Osteocyte (in vitro differentiated cells): ENCODE measurements at places on chromosomes 7 and 10. TPM values are rescaled to one million over a fixed set of nuclear protein-coding genes. Genes with fewer than 3 reads are reported as not detected.

DNA sequence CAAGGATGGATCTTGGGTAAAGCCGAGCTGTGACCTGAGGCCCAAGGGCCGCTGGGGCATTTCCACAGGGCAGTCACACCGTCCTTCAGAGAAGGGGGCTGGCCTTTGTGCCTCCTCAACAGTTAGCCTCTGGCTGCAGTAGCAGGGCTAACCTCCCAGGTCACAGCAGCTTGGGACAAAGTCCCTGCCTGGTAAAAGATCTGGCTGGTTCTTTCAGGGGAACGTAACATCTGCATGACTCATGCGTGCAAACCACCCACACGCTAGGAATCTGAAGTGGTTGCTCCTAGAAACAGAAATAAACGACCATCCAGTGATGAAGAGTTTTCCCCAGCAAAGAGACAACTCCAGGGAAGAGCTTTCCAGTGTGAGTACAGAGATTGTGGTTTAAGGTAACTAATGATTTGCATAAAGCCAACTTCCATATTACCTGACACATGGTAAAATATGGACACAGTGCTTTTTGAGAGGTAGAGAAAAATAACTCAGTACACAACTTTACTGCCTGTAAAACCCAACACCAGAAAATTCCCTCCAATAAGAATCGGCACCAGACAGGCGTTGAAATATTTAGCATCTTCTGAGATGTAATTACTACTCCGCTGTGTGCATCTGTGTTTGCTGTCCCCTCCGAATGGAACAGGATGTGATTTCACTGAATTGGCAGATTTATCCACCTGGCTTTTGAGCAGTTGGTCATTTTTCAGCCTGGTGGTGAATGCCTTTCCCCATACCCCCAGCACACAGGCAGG lies 84.9 kb upstream of the ADRB1 start:
- DNase-seq: peak; percentile 88

- no peak for DNase-seq
Observed at GRCh38 chr7:29391262-29391661, 172.4 kb upstream of the PRR15 start.

DNA sequence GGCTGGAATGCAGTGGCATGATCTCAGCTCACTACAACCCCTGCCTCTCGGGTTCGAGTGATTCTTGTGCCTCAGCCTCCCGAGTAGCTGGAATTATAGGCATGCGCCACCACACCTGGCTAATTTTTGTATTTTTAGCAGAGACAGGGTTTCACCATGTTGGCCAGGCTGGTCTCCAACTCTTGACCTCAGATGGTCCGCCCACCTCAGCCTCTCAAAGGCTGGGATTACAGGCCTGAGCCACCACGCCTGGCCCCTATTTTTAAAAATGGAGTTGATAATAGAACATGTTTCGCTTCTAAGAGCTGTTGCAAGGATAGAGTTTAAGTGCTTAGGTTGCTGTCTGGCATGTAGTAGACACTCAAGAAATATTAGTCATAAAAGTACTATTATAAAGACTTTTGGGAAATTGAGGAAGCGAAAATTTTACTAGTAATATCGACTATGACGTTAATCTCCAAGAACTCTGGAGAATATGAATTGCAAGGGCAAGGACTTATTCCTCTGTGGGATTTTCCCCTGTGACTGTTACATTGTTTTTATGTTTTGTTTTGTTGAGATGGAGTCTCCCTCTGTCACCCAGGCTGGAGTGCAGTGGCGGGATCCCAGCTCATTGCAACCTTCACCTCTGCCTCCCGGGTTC lies 7.9 kb downstream of the GTF2I start:
- DNase-seq: no peak

- no peak for DNase-seq
Observed at GRCh38 chr10:1462032-1462431, 275.3 kb downstream of the ADARB2 start.

Gene GALNT17
- total RNA-seq: 1.4 and 1.5 TPM in 2 replicates

GRCh38 chr7:131164025-131164925 lies 163.4 kb upstream of the MKLN1 start:
- no peak for DNase-seq

Gene SAP25
- 1.5 TPM in 1 of 2 replicates, not detected in the other for total RNA-seq

GRCh38 chr10:110617425-110618229 lies 26.5 kb upstream of the RBM20 start:
- no peak for DNase-seq

Gene ZNF365
- total RNA-seq: 0.44 and 1.0 TPM in 2 replicates

Gene PPP1R9A
- 3.4 and 4.4 TPM in 2 replicates for total RNA-seq

GRCh38 chr10:110609605-110610004 lies 34.5 kb upstream of the RBM20 start:
- no peak for DNase-seq

- no peak for DNase-seq
Observed at GRCh38 chr10:66071907-66072306, 853.9 kb upstream of the LRRTM3 start.

Gene MBL2
- not detected in 2 replicates for total RNA-seq

- no peak for DNase-seq
Observed at GRCh38 chr7:123305840-123306375, 106.1 kb upstream of the SLC13A1 start.

Gene SLIT1
- total RNA-seq: 0.16 TPM in 1 of 2 replicates, not detected in the other

- DNase-seq: no peak
Observed at GRCh38 chr10:129560361-129560760, 93.3 kb downstream of the MGMT start.

- DNase-seq: no peak
Observed at GRCh38 chr10:34609287-34609940, 205.7 kb downstream of the PARD3 start.

DNA sequence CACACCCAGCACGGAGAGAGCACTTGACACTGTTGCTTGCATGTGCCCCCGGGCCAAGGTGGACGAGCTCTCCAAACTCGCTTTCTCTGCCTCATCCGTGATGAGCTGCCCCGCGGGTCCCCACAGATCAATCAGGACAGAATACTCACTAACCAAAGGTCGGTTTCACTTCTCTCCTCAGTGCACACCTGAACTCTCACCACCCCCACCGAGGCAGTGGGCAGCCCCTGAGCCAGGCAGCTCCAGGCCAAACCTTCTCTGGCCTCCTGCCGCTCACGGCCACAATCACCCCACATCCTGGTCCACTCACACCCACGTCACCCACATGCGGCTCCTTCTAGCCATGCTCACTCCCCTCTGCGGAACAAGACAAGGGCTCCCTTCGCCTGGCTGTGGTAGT lies 443.9 kb downstream of the DNAJB6 start:
- DNase-seq: no peak

Gene HYAL4
- total RNA-seq: not detected in 2 replicates

- no peak for DNase-seq
Observed at GRCh38 chr10:2202401-2202800, 465.1 kb upstream of the ADARB2 start.

- no peak for DNase-seq
Observed at GRCh38 chr7:84820481-84820880, 366.4 kb downstream of the SEMA3D start.
